CD4-positive, alpha-beta T cell treated with Interleukin-17A for 1 hour (primary cell): ENCODE measurements at places on chromosomes 12 and 14.
A peak's percentile ranks its signal among the peaks of the same experiment; 100 is the strongest.

GRCh38 chr12:88298014-88298682 is 156.0 kb downstream of the TMTC3 start:
- DNase-seq = no peak

GRCh38 chr12:14981049-14981448 is 8.2 kb downstream of the PDE6H start:
- peak; percentile 18 for DNase-seq

DNA sequence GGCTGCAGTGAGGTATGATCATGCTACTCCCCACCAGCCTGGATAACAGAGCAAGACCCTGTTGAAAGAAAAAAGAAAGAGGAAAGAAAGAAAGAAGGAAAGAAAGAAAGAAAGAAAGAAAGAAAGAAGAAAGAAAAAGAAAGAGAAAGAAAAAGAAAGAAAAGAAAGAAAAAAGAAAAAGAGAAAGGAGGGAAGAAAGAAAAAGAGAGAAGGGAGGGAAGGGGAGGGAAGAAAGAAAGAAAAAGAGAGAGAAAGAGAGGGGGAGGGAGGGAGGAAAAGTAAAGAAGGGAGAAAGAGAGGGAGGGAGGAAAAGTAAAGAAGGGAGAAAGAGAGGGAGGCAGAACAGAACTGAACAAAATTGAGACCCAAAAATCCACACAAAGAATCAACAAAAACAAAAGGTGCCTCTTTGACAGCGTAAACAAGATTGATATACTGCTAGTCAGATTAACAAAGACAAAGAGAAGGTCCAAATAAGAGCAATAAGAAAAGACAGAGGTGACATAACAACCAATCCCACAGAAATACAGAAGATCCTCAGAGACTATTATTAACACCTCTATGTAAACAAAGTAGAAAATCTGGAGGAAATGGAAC is 293.9 kb upstream of the AMIGO2 start:
- DNase-seq = no peak

- DNase-seq = peak; percentile 47
Observed at GRCh38 chr12:57046947-57047890, 2.7 kb downstream of the MYO1A start.

DNA sequence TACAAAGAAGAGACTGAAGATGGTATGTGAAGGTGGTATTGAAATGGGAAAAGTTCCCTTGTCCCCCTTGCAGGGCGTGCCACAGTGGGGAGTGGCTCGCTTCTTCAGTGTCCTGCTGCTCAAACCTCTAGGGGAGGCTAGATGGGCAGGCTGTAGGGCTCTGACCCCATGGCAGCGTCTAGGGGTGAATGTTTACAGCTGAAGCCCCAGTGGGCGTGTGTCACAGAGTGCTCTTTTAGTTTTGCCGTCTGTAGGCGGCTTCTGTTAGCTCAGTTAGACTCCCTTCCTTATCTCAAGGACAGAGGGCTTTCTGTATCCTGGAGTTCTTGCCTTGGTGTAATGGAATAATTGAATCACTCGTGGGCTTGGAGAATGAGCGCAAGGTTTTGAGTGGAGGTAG is 266.2 kb downstream of the RAD51B start:
- DNase-seq = no peak

DNA sequence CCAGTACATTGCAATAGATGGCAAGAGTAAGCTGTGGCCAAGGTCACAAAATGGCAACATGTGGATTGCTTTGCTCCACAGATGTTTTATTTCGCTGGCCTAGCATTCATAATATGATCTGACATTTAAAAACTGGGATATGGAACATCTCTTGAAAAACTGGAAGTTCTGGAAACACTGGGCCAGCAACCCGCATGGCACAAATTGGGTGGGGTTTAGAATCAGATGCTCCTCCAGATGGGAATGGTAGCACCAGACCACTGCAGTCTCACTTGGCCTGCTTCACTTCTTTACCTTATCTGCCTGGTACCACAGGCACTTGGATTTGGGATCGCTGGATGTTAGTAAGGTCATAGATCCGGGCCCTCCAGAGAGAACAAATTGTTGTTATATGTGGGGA is 10.1 kb downstream of the ZC2HC1C start:
- DNase-seq = no peak
